Stimulated activated CD8-positive, alpha-beta memory T cell treated with anti-CD3 and anti-CD28 coated beads, Interleukin-15, amount 100 ng/mL, for 24 hours (primary cell): ENCODE measurements at places on chromosomes 7 and 10.

DNA sequence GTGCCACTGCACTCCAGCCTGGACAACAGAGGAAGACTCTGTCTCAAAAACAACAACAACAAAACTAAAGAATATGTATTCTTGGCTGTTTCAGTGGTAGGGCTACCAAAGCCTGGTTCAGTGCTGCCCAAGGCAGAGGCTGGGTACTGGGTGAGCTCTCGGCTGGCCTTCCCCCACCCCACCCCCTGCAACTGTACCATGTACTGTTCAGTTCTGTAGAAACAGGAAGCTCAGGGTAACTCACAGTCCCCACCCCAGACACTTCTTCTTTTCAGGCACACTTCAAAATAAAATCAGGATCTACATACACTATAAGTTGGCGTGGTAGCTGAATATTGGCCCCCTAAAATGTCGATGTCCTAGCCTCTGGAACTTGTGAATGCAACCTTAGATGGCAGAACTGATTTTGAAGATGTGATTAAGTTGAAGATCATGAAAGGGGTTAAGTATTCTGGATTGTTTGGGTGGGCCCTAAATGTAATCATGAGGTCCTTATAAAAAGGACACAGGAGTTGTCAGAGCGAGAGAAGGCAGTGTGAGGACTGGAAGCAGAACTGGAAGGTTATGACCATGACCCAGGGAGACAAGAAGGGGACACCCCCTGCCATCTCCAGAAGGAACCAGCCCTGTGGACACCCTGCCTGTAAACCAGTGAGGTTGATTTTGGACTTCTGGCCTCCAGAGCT, 31.2 kb downstream of the TBXAS1 start:
- DNase-seq = no peak

- DNase-seq = no peak
These were observed 3.7 kb upstream of the MAPK8 start for GRCh38 chr10:48302515-48303476.

- no peak for DNase-seq
These were observed 126.9 kb downstream of the IPMK start for GRCh38 chr10:58140691-58141347.

- peak; percentile 51 for DNase-seq
These were observed 6.2 kb upstream of the AHCYL2 start for GRCh38 chr7:129218514-129219062.

- no peak for DNase-seq
These were observed 2.2 kb upstream of the ABHD11 start for GRCh38 chr7:73740771-73741170.

DNA sequence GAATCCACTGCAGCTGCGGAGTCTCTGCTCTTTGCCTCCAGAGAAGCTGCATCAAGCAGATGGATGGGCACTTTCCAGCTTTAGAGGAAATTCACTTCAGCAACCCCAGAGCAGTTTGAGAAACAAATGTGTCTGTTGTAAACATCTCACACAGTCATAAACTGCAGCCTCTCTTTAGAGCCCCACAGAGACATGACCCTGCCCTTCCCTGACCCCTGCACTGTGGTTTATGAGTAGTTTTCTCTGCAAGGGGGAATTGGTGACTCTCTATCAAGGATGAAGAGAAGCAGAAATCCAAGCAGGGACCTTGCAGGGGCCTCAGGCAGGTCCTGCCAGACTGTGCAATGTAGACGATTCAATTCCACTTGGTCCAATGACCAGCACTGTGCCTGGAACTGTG, 160.2 kb downstream of the SH2D4B start:
- DNase-seq = no peak

DNA sequence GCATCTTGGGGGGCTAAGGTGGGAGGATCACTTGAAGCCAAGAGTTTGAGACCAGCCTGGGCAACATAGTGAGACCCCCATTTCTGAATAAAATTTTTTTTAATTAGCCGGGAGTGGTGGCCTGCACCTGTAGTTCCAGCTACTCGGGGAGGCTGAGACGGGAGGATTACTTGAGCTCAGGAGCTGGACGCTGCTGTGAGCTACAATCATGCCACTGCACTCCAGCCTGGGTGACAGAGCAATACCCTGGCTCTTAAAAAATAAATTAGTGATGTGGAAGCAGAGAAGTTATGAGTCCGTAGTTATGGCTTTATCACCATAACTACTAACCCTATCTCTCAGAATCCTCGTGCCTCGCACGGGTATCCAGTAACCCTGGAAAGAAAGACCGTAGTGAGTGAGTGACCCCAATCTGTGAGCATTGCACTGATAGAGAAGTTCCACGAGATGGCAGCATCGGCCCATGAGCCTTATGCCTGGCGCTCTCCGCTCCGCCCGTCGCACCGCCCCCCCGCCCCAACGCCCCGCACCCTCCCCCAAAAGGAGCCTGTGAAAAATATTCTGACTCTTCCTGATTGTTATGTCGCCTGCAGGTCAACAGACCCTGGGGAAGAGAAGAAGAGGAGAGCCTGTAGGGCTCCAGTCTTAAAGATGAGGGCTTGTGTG, 4.9 kb upstream of the SLC29A3 start:
- DNase-seq = no peak

GRCh38 chr7:80681272-80681885, 42.9 kb downstream of the CD36 start:
- no peak for DNase-seq

DNA sequence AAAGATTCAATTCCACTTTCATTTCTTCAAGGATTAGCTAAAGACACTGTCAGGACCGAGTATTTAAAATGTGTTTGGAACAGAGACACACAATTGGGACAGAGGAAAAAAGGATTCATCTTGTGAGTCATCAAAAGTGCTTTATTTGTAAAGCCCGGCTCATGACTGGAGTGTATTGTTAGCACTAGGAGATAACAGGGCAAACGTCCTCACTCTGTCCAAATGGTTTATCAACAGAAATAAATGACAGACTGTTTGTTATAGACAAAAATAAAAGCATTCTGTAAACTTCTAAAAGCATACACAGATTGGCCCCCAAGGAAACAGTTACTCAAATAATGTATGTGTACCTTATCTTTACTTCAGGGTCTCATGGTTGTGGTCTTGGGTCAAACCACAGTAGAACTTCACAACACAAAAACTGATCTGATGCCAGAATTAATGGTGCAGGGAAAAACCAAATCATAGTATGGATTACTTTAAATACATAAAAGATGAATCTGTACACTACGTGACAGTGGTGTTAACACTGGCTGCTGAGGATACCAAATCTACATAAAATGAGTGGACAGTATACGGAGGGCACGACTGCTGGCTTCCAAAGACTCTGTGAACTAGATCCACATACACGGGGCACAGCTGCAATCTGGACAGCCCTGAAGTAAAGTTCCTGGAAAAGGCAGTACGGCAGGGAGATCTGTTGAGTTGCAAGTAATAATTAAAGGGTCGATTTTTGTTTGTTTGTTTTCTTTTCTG, 179.4 kb downstream of the PIP4K2A start:
- no peak for DNase-seq

DNA sequence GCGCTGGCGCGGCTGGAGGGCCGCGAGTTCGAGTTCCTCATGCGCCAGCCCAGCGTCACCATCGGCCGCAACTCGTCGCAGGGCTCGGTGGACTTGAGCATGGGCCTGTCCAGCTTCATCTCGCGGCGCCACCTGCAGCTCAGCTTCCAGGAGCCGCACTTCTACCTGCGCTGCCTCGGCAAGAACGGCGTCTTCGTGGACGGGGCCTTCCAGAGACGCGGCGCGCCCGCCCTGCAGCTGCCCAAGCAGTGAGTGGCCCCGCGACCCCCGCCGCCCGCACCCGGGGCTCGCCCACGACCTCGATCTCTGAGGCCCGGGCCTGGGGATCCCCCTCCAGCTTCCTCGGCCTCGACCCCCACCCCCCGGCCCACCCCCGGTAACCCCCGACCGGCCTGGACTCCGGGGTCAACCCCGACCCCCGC, 537 bp downstream of the FOXK1 start:
- DNase-seq = no peak

DNA sequence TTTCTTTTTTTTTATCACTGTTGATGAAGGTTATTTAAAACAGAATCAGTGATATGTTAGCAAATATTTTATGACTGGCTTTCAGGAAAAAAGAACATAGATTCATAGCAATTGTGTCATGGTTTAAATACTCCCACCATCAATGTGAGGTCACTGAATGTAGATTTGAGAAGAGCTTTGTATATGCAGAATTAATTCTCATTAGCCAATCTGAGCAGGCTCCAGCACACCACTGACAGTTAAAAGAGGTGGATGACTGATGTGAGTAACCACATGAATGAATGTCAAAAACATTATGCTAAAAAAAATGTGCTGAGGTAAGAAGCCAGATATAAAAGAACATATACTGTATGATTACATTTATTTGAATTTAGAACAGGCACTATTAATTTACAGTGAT, 174.8 kb upstream of the KAT6B start:
- DNase-seq = no peak

DNA sequence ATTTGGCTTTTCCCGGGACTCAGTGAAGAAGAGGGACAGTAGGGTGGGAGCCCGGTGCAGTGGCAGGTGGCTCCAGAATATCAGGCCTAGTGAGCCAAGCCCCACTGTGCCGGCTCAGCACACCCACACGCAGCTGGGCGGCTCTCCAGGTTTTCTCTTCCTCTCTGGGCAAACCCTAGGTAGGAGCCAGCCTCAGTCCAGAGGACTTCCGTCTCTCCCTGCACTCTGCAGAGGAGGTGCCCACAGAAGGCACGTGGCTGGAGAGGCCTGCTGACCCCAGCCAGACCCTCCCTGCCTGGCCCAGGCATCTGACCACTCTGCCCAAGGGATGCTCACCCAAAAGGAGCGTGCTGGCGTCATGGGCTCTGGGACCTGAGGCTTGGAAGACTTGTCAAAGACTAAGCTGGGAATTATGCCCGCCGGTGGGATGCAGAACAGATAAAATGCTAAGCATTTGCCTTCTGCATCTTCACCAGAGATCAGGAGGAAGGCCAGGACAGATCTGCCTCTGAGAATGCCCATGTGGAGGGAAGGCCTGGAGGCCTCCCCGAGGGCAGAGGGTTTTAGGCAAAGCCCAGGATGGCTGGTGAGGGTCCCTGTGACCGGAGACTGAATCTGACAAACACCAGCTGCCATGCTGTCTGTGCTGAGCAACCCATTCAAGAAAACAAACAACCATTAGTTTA, 40.2 kb downstream of the TCERG1L start:
- DNase-seq = no peak

DNA sequence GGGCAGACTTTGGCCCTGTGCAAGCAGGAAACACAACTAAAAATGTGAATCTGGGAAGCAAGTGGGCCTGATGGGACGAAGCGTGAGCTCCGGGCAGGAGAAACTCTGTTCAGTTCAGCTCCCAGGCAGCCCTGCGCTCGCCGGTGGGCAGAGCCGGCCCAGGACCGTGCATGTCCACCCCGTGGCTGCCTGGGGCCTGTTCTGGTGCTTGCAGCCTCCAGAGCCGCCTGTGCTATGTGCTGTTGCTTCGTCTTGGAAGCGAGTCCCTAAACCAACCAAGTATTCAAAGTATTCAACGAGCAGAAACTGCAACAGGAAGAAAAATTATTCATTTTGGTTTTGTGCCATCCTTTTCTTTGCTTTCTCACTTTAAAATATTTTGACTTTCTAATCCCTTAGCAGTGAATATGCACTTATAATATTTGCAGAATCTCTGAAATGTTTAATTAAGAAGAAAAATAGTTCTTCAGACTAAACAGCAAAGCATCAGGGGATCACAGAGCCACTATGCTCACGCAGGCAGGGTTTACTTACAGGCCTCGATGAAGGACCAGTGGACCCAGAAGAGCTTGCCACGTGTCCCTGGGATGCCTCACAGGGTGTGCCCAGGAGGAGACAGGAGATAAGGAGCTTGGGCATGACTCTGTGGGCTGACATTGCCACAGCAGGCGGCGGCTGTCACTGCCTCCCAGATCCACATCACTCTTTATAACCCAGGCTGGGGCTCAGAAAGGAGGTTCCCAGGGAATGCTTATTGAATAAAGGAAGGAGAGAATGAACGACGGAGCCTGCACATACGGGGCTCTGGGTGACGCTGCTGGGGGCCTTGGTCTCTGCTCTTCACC, 45.6 kb downstream of the VIPR2 start:
- DNase-seq = no peak

- DNase-seq = no peak
These were observed 10.2 kb downstream of the EN2 start for GRCh38 chr7:155467846-155468784.

DNA sequence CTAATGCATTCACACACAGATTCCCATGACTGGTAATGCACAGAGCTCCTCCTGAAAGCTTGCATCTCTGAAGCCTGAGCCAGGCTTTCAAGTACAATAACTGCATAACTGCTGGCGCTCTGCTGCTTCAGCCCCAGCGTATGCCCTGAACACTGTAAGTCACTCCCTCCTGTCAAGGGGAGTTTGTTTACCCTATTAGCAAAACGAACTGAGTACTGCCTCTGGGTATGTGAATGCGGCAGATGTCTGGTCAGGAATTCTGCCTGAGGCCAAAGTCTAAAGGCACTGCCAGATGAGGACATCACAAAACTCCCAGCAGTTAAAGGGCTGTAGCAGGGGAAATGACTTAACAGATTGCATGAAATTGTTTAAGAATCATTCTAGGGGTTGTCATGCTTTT, 97.7 kb downstream of the NRCAM start:
- DNase-seq = no peak

DNA sequence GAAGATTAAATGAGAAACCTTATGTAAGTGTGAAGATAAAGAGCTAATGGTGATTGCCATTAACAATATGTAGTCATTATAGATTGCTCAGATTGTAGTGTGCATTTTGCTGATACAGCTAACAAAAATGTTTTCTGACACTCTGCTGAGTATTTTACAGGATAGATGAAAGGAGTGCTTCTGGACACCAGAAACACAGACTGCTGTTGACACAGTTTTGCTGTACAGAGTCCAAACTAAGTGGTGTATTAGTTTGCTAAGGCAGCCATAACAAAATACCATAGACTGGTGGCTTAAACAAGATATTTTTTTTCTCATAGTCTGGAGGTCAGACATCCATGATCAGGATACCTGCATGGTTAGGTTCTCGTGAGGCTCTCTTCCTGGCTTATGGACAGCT, 2.2 kb downstream of the SMC3 start:
- no peak for DNase-seq

- DNase-seq = no peak
These were observed 37.9 kb downstream of the DDIT4 start for GRCh38 chr10:72311667-72312066.

- DNase-seq = peak; percentile 35
These were observed at the start of gene OGDHL for GRCh38 chr10:49761789-49762565. OGDHL (minus strand) TSS chr10:49762323; CDS start chr10:49758592, 3,731 bp downstream.

DNA sequence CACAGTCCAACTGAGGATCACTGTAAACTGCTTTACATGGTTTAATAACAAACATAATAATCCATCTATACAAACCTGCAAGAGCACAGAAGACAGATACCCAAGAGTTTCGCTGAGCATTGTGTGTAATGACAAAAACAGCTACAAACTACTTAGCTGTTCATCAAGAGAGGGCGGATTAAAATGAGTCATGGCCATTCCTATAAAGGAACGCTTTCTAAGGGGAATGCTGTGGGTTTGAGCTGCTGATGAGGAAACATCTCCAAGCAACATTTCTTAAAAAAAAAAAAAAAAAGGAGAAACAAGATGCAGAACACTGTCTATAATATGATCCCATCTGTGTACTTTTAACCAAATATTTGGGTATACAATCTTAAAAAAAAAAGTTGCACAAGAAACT, 33.8 kb downstream of the VOPP1 start:
- no peak for DNase-seq
